ENCODE measurements at places on chromosomes 7 and 10.

GRCh38 chr10:112247791-112248190, 35.4 kb upstream of the TECTB start:
- no peak for DNase-seq

DNA sequence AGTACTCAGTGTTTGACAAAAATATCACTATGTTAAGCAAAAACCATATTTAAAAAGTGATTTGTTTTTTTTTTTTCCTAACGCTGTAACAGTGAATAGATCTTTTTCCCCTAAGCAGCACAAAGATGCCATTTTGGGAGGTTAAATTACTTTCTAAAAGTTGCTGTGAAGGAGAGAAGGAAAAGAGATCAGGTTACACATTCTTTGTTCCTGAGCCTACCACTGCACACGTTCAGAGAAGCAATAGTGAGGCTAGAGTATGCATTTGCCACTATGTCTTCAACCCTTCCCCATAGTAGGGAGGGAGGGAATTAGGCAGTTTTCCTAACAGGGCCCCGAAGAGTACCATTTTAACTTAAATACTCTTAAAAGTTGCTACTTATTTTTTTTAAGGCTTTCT, 38.9 kb downstream of the BMPR1A start:
- DNase-seq = no peak

GRCh38 chr10:6035101-6035834, 26.9 kb downstream of the IL2RA start:
- no peak for DNase-seq

- no peak for DNase-seq
These were observed 231.6 kb downstream of the CELF2 start for GRCh38 chr10:11249152-11249807.

- no peak for DNase-seq
These were observed 56.0 kb downstream of the MKLN1 start for GRCh38 chr7:131383417-131384285.

DNA sequence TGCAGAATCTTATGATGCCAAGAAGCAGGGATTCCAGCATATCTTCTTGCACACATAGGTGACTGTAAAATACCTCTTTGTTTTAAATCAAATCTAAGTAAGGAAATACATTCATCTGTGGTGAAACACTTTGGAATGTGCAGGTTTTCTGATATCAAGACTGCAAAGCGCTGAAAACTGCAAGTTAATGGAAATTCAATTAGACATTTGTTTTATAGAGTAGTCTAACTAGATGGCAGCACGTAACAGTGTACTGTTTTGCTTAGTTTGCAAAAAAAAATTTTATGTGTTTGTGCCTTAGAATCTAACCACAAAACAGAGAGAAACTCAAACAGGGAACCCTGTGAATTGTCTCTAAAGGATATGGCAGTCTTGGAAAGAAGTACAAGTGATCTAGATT, 259.2 kb downstream of the HDAC9 start:
- DNase-seq = no peak

DNA sequence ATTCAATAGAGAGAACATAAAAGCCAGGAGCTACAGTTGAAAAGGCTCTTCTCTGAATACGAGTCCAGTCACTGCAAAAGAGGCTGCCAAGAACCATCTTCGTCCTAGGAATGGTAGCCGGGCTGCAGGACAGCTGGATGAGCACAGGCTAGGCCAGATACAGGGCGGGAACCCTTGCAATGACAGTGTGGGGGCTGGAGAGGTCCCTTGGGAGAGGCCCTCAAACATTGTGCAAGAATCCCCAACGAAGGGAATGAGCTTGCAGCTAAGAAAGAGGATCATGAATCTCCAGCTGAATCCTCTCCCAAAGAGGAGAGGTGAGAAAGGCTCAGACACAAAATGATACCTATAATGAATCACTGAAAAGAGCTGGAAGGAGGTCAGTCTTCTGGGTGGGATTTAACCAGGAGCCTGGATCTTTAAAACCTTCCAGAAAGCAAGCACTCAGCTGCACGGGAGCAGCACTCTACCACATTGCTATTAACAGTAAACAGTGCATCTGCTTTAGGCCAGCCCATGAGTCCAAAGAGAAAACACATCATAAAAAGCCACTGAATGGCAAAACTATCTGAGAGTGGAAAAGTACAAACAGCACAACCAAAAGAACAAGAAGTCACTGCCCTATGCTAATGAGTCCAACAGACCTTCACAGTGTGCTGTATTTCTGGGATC, 287.9 kb downstream of the TNS3 start:
- no peak for DNase-seq

DNA sequence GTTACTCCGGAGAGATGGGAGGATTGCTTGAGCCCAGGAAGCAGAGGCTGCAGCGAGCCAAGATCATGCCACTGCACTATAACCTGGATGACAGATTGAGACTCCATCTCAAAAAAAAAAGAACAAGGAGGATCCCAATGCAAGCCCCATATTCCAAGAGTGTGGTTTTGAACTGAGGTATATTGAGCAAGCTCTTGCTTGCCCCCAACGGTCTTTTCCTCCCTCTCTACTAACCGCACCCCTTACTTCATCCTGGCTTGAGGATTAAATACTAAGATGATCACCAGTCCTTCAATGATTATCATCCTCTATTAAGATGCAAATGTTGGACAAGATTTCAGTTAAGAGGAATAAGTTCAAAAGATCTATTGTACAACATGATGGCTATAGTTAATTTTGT, 12.5 kb upstream of the SRGN start:
- no peak for DNase-seq

Data from NCI-H1694 treated with DMSO at 0.1 percent for 48 hours (cell line).